ENCODE measurements at places on chromosomes 2 and 18. TPM values are rescaled to one million over a fixed set of nuclear protein-coding genes. Genes with fewer than 3 reads are reported as not detected.
A peak's percentile ranks its signal among the peaks of the same experiment; 100 is the strongest.

Gene PLGLB2
- total RNA-seq = 1.5 TPM

Gene IL1F10
- not detected for total RNA-seq

Gene MSTN
- not detected for total RNA-seq

Gene UNC80
- total RNA-seq = not detected

Gene MOGAT1
- not detected for total RNA-seq

Gene CFAP65
- total RNA-seq = not detected

Gene REEP1
- total RNA-seq = 1.8 TPM

Gene SP140
- not detected for total RNA-seq

Gene SERPINB4
- not detected for total RNA-seq

Gene ACVR1C
- total RNA-seq = 0.50 TPM

Gene SLC4A5
- 0.23 TPM for total RNA-seq

Gene DTYMK
- 96.1 TPM for total RNA-seq

Gene OR6B2
- total RNA-seq = not detected

- no peak for DNase-seq
Measured at GRCh38 chr2:201768918-201769317, 11.8 kb downstream of the ALS2 start.

GRCh38 chr18:48558248-48558647 is 19.4 kb downstream of the CTIF start:
- no peak for DNase-seq

DNA sequence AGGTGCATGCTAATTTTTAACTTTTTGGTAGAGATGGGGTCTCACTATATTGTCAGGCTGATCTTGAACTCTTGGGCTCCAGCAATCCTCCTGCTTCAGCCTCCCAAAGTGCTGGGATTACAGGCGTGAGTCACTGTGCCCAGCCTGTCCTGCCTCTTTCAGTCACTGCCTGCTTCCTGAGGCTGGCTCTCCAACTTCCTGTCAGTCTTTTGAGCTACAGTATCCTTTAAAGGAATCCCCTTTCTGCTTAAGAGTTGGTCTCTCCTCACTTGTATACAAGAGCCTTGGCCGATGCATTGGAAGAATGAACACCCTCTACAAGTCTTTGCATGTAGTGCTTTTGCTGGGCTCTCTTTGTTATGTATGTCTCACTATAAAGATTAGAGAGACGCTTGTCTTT is 88.4 kb upstream of the SMAD2 start:
- no peak for DNase-seq

DNA sequence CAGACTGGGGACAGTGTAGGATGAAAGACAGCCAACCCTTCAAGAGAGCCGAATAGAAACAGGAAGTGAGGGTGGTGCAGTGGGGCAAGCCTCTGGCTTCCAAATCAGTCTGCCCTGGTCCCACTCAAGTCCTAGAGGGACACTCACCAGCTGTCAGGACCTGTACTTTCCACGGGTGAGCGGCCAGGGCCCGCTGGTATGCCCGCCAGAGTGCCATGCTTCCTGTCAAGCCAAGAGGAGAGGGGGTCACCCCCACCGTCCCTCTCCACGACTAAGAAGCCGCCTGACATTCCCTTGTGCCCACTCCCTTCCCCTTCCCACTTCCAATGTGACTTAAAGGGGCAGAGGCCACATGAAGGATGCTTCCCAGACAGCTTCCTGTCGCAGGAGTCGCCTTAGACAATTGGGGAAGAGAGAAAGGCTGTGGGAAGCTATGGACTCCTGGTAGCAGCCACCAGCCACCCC is 564 bp downstream of the MPV17 start:
- no peak for DNase-seq

- DNase-seq = no peak
Measured at GRCh38 chr2:180191432-180192124, 184.5 kb upstream of the CWC22 start.

DNA sequence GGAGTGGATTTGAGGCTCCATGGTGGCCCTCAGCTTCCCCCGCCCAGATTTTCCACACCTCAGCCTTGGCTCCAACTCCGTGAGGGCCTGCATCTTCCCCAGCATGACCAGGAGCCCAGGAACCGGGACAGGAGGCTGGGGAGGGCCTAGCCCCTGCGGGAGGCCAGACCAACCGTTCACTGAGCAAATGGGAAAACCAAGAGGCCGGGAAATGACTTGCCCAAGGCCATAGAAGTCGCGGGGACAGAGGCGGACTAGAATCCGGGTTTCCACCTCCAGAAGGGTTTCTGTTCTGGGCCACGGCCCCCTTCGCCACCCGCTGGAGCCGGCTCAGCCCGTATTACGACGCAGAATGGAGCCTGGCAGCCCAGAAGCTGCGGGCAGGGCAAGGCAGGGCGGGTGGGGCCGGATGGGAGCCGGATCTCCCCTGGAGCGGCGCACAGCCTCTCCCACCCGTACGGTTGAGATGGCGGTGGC is 7.9 kb upstream of the CRYBA2 start:
- DNase-seq = no peak

GRCh38 chr2:200148366-200148765 is 158.1 kb upstream of the SPATS2L start:
- DNase-seq = no peak

- DNase-seq = no peak
Measured at GRCh38 chr2:70467831-70468779, 85.5 kb downstream of the TGFA start.

DNA sequence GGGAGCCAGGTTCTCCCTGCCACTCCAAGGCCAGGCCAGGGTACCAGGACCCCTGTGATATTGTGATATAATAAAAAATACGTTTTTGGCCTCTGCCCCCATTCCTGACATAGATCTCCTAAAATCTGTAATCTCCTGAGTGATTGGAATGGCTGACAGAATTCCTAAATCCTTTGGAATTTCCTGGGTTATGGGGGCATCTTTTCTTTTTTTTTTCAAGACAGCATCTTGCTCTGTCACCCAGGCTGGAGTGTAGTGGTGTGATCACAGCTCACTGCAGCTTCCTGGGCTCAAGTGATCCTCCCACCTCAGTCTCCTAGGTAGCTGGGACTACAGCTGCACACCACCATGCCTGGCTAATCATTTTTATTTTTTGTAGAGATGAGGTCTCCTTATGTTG is 26.2 kb upstream of the TUBB6 start:
- no peak for DNase-seq

GRCh38 chr2:237882510-237883481 is 23.4 kb downstream of the RAMP1 start:
- no peak for DNase-seq

GRCh38 chr2:85886590-85886989 is 2.2 kb downstream of the ST3GAL5 start:
- DNase-seq = peak; percentile 94

GRCh38 chr18:8854962-8855361 is 149.6 kb downstream of the MTCL1 start:
- DNase-seq = no peak

Data from H4 (cell line).